Calu3 (cell line): ENCODE measurements at places on chromosomes 1 and 21. TPM values are rescaled to one million over a fixed set of nuclear protein-coding genes. Genes with fewer than 3 reads are reported as not detected.

GRCh38 chr21:45948576-45949141, 32.9 kb upstream of the COL6A1 start:
- H3K36me3 ChIP-seq, result no peaks in the 10 kb centered on the region
- no peak for DNase-seq
- peaks cover 55% of the 10 kb centered on the region for H3K27me3 ChIP-seq
- no peak overlapping the region for H3K4me3 ChIP-seq
- no peaks in the 10 kb centered on the region for H3K4me1 ChIP-seq

Gene SMCP
- not detected in 2 replicates for total RNA-seq

DNA sequence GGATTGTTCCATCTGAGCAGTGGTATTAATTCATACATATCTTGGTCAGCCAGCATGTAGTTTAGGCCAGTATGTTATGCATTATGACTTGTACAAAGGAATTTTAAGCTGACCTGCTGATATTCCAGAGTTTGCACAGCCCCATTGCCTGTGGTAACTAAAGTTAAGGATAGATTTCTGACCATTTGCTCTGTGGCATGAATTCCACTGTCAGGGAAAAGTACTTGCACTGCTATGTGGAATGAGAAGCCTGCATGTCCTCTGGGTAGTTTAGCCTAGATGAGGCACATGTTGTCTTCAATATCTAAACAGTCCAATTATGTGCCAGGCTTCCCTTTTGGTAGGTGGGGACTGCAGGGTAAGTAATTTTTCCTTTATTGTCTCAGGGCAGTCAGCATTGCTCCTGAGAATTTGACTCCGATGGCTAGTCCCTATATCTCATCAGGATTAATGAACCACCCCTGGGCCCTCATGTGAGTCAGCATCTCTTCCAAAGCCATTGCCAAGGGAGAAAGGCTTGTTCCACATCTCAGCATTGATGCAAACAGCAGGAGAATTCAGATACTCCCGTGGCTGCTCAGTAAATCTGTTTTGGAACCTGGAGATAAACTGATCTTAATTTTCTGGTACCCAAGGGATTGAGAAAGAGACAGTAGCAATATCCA, 30.2 kb downstream of the NEK7 start:
- no peak overlapping the region for H3K27ac ChIP-seq
- no peaks in the 10 kb centered on the region for H3K36me3 ChIP-seq
- DNase-seq, result no peak
- H3K27me3 ChIP-seq, result no peaks in the 10 kb centered on the region

Gene RGS4
- total RNA-seq, result 0.21 TPM in 1 of 2 replicates, not detected in the other

DNA sequence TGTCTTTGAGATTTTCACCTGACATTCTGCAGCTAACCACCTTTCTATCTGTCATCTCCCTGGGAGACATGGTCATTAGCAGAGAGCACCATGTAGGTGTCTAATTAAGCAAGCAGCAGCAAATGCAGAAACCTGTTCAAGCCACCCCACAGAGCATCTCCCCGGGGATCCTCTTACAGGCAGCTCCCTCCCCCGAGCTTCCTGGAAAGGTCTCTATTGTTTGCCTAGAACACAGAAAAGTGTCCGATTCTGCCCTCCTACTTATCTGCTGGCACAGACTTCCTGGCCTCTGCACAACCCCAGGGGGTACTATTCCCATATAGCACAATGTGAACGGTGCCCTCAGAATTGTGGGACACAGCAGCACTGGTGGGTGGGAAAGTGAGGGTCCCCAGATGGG, 46.1 kb downstream of the PLEKHA6 start:
- no peak for DNase-seq
- no peak overlapping the region for H3K4me3 ChIP-seq
- no peak overlapping the region for H3K27ac ChIP-seq
- peaks cover 4% of the 10 kb centered on the region for H3K36me3 ChIP-seq
- H3K4me1 ChIP-seq, result peaks cover 32% of the 10 kb centered on the region
- H3K27me3 ChIP-seq, result no peaks in the 10 kb centered on the region

- H3K36me3 ChIP-seq, result no peaks in the 10 kb centered on the region
- peaks cover 95% of the 10 kb centered on the region for H3K27me3 ChIP-seq
- no peak for DNase-seq
- H3K27ac ChIP-seq, result no peak overlapping the region
- H3K4me3 ChIP-seq, result no peak overlapping the region
Observed at GRCh38 chr1:18007391-18008041, 100.1 kb upstream of the IGSF21 start.

Gene TNFRSF4
- total RNA-seq, result not detected in 2 replicates

Gene MYOG
- not detected in 2 replicates for total RNA-seq

Gene PRR9
- not detected in 2 replicates for total RNA-seq

Gene GPR25
- not detected in 2 replicates for total RNA-seq

DNA sequence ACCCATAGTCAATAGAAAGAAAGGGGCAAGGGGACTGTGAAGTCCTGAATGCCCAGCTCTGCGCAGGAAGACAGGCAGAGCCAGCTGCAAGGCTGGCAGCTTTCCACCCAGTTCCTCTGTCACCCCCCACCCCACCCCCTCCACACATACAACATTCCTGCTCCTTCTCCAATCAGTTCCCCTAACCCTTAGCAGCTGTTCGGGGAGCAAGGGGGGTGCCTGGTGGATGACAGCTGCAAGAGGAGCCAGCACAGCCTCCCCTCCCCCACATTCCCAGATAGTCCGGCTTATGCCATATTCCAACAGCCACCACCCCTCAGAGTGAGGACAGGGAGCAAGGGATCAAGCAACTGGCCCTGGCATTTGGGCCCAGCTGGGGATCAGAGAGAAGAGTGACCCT, 9.7 kb downstream of the ARHGEF2 start:
- H3K27me3 ChIP-seq, result no peaks in the 10 kb centered on the region
- no peak overlapping the region for H3K27ac ChIP-seq
- peaks cover 36% of the 10 kb centered on the region for H3K4me1 ChIP-seq
- no peak for DNase-seq
